ENCODE measurements at places on chromosomes 5 and 9.

DNA sequence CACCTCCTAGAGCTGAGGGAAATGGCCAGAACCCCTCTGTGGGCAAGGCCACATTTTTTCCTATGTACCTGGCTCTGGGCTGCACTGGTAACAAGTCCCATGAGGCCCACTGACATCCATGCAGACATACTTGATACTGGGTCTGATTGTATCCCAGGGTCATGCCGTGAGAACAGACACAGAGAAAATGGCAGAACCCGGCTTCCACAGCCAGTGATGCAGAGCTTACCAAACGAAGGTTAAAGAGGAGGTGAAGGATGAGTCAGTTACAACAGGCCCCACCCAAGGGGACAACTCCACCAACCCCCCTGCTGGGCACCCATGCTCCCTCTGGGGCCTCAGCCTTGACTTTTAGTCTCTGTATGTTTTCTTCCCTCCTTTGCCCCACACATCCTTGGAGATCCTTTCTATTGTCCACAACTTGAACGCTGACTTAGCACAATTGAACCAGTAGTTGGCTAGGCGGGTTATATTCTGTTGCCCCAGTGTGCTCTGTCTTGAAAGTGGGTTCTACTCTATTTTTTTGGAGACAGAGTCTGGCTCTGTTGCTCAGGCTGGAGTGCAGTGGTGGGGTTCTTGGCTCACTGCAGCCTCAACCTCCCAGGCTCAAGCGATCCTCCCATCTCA lies 93.5 kb downstream of the DAP start:
- no peak for DNase-seq

DNA sequence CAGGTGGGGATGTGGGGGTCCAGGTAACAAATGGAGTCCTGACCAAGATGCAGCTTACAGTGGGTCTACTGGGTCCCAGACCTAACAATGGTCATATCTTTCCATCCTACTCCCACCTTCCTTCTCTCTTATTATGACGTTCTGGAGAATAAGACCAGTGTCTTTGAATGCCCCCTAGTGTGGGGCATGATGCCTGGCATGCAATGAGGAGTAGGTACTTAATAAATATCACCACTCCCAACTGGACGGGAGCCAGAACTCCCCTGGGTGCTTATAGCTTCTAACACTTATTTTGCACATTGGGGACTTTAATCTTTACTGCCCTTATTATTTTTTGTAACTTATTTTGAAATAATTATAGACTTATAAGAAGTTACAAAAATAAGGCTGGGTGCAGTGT lies 98.2 kb downstream of the NDFIP1 start:
- DNase-seq, result no peak

DNA sequence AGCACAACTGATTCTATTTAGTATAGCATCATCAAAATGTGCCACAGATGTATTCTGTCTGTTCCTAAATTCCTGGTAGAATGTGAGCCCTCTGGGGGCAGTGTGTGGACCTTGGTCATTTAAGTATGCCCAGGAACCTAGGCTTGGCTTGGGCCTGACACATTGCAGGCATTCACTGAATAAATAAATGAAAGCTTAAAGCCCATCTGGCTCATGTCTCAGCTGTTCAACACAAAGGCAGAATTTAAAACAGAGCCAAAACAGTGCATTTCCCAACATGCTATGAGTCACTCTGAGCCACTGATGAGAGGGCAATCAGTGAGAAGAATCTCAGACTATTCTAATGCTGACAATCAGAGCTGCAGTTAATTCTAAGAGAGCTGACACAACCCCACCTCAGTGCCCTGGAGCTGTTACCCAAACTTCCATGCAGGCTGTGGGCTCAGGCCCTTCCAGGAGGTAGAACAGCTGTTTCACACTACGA lies 8.1 kb downstream of the FAM193B start:
- no peak for DNase-seq

- no peak for DNase-seq
Observed at GRCh38 chr9:72371151-72371550, 6.1 kb upstream of the ZFAND5 start.

DNA sequence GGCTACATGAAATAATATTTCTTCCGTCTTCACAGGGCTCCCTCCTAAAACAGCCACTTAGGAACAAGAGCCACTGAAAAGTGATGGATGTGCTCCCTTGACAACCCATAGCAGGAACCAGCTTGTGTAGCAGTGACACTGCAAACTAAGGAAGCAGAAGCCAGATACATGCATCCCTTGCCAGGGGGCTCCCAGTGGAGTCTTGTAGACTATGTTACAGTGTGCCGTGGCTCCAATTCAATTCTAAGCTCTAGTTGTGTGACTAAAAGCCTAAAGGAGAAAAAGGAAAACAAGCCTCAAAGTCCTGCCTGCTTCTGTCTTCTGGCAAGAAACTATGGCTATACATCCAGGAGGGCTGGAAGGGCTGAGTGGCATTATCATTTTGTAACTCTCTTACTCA lies 12.2 kb upstream of the TAF1L start:
- DNase-seq, result no peak

- DNase-seq, result no peak
Observed at GRCh38 chr9:72875221-72875620, 77.6 kb downstream of the ALDH1A1 start.

- DNase-seq, result no peak
Observed at GRCh38 chr9:88011005-88011766, 36.9 kb upstream of the CDK20 start.

DNA sequence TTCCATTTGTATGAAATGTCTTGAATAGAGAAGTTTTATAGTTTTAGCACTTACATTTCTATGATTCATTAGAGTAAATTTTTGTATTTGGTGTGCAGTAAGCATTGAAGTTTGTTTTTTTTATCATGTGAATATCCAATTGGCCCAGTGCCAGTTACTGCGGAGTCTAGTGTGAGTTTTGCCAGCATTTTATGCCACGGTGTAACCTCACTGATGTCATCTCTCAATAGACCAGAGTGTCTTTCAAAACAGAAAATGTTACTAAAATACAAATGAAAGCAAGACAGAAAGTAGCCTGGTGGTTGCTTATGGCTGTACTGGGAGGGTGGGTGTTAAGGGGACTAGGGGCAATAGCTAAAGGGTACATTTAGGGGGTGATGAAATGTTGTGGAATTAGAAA lies 62.8 kb downstream of the IPPK start:
- DNase-seq, result no peak

- no peak for DNase-seq
Observed at GRCh38 chr5:125348221-125348692, 601.8 kb upstream of the ZNF608 start.

- no peak for DNase-seq
Observed at GRCh38 chr9:130715270-130715669, 21.7 kb downstream of the EXOSC2 start.

DNA sequence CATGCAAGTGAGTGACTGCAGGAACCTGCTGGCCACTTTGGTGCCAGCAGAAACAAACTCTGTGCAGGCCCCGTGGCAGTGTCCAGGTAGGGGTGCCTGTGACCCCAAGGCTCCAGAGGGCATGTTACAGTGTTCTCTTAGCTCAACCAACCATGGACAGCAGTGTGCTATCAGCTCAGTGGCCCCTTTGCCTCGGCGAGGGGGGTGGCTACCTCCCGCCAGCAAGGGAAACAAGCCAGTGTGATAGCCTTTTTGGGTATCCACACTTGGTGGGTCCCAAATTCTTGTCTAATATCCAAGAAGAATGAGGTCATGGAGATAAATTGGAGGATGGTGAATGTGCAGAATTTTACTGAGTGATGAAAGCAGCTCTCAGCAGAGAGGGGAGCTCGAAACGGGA lies 298.6 kb upstream of the SLC30A5 start:
- DNase-seq, result no peak

- no peak for DNase-seq
Observed at GRCh38 chr9:75615284-75615683, 275.2 kb upstream of the PCSK5 start.

DNA sequence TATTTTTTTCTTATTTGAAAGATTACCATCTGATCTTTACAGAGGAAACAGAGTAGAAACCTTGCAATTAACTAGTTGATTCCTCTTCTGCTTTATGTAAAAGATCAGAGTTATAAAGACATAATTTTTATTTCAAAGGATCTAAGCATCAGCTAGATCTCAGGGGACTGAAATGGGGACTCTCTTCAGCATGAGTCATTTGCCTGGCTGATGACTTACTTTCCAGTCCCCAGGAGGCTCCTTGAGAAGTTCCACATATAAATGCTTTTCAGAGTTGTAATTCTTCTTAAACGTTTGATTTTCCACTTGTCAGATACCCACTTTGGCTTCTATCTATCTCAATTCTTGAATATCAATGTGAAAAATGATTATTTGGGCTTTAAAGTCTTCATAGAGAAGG lies 389.4 kb downstream of the RAB3C start:
- DNase-seq, result no peak

GRCh38 chr9:3903906-3904305 lies 378.1 kb upstream of the RFX3 start:
- no peak for DNase-seq

- DNase-seq, result no peak
Observed at GRCh38 chr5:13990896-13991295, 46.4 kb upstream of the DNAH5 start.

GRCh38 chr5:56791396-56791795 lies 24.0 kb upstream of the MAP3K1 start:
- no peak for DNase-seq

GRCh38 chr9:25960178-25960577 lies 281.9 kb upstream of the TUSC1 start:
- no peak for DNase-seq

DNA sequence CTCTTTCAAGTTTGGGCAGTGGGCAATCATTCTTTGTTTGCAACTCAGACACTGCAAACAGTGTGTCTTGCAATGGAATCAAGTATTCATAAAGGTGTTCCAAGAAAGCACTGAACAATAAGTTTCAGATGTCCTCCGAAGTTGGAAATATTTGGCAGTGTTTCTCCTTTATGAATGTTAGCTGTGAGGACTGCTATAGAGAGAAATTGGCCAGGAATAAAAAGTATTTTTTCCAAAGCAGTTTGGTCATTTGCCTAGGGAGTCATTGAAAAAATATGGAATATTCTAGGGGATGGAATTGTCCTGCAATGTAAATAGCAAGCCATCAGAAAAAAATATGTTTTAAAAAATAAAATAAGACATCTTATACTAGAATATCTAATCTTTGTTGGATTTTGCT lies 688.6 kb upstream of the SEMA6A start:
- DNase-seq, result no peak

DNA sequence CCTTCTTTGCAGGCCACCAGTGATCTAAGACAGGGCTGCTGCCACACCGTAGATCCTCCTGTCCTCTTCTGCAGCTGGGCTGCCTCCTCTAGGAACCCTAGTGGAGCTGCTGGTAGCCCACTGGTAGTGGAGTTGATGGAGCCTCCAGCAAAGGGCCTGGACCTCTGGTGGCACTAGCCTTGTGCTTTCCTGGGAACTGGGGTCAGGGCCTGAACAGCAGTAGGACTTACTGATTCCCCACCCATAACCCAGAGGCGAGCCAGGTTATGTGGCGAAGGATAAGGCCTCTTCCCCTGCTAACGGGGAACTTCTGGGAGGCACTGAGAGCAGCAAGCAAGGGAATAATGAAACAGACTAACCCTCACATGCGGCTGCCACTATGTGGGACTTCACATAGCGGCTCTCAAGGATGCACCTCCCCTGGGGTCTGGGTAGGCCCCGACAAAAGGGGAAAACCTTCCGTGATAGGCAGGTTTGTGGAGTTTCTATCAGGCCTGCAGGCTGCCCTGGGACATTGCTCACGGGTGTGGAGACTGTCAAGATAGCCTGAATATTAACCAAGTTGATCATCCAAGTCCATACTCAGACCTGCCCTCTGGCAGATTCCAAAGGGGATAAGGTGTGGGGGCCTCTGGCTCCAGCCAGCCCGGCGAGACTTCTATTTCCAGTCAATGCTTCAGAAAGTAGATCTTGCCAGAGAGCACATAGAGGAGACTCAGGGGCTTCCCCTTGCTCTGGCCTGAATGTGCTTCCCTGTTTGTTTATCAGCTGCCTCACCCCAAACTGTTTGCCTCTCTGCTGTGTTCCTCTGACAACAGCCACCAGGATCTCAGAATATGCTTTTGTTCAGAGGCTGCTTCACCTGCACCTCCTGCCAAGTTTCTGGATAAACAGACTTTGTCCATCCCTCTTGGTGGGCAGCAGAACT lies 7.4 kb downstream of the SLC22A4 start:
- no peak for DNase-seq

GRCh38 chr5:149797897-149798296 lies 67.8 kb downstream of the PPARGC1B start:
- no peak for DNase-seq

DNA sequence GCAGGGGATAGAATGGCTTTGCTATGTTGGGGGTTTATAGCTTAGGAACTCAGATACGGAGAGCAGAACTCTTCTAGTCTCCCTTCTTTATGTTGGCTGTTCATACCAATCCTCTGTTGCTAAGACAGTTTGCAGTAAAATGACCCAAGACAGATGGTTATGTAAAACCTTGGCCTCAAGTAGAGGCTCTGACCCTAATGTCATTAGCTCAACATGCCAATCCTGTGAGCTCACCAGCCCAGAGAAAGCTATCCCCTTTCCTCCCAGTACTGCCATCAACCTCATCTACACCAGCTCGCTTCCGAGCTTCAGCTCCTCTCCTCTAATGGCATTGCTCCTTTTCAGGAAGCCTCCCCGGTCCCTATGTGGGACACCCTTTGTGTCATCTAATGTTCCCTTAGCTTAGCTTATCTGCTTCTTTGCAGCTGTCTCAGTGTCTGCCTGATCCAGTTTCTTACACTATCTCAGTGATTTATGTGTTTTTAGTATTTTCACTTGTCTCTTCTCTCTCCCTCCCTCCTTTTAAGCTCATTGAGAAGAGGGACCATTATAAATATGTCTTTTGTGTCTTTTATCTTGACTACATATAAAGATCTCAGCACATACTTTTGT lies 281.3 kb upstream of the CLINT1 start:
- DNase-seq, result no peak

GRCh38 chr5:160233215-160233614 lies 3.9 kb downstream of the FABP6 start:
- no peak for DNase-seq

GRCh38 chr5:176542596-176543427 lies 5.6 kb upstream of the RNF44 start:
- no peak for DNase-seq

DNA sequence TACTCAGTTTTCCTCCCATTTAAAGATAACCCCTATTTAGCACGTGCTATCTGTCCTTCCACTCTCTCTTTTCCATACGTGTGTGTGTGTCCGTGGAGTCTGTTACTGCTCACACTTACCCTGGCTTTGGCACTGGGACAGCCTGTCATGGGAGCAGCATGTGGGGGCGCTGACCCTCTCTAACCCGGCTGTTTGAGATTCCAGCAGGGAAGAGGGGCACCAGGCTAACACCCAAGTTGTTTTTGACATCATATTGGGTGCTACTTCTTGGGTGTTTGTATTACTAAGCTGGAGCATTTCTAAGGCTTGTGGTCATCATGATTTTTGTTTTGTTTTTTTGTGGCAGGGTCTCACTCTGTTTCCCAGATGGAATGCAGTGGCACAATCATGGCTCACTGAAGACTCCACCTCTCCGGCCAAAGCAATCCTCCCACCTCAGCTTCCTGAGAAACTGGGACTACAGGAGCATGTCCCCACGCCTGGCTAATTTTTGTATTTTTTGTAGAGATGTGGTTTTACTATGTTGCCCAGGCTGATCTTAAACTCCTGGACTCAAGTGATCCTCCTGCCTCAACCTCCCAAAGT lies 56.9 kb upstream of the SIMC1 start:
- DNase-seq, result no peak

All from stimulated activated CD8-positive, alpha-beta memory T cell treated with anti-CD3 and anti-CD28 coated beads, Interleukin-2, amount 100 ng/mL, for 1 hour (primary cell).